Stimulated activated CD8-positive, alpha-beta memory T cell treated with anti-CD3 and anti-CD28 coated beads, Interleukin-7, amount 100 ng/mL, for 1 hour (primary cell): ENCODE measurements at places on chromosomes 1 and 21.

GRCh38 chr1:83960669-83961277 is 38.2 kb downstream of the TTLL7 start:
- no peak for DNase-seq

GRCh38 chr1:110087812-110088738 is 17.6 kb upstream of the ALX3 start:
- DNase-seq = no peak

- no peak for DNase-seq
Measured at GRCh38 chr21:46411236-46411635, 47.5 kb upstream of the DIP2A start.

GRCh38 chr1:212451416-212452322 is 18.9 kb downstream of the NENF start:
- no peak for DNase-seq

- DNase-seq = no peak
Measured at GRCh38 chr1:185539277-185539943, 194.8 kb upstream of the HMCN1 start.

- no peak for DNase-seq
Measured at GRCh38 chr1:97245682-97246081, 524.1 kb downstream of the PTBP2 start.

GRCh38 chr1:42669936-42670335 is 11.7 kb downstream of the PPIH start:
- DNase-seq = no peak

DNA sequence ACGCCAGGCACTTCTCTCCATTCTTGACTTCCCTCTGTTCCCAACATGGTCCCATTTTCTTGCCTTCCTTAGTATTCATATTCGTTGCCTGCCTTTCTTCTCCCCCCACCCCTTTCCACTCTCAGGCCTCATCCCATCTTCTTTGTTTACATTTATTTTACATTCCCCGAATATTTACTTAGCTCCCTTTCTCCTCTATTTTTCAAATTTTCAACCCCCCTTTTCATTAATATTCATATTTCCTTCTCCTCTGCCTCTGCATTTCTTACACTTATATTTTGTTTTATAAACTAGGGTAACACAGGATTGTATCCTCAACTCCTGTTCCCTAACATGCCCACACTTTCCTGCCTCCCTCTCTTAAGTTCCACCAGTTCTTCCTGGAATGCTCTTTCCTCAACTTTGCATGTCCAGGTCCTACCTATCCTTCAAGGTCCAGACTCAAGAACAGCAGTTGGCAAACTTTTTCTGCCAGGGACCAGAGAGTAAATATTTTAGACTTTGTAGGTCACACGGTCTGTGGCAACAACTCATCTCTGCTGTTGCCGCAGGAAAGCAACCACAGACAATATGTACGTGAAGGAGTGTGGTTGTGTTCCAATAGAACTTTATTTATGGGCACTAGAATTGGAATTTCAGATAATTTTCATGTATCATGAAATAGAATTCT is 29.8 kb upstream of the A3GALT2 start:
- no peak for DNase-seq

- DNase-seq = no peak
Measured at GRCh38 chr21:34227386-34227852, 136.4 kb upstream of the KCNE2 start.

DNA sequence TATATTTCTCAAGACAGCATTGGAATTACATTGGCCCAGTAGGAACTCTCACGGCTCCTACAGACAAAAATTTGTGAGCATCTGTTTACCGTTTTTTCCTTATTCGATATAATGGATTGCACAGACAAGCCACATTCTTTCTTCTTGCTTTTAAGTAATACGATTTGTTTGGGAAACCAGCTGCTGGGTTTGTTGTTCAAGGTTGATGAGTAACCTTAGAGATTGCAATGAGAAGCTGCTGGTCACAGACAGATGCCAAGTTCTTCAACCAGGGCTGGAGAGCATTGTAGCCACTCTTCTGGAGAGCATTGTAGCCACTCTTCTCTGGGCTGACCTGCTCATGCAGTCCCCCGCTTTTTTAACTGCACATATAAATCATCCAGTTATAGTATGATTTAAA is 1.4 kb upstream of the MIA3 start:
- no peak for DNase-seq

- DNase-seq = no peak
Measured at GRCh38 chr1:71835442-71835813, 446.9 kb downstream of the NEGR1 start.

DNA sequence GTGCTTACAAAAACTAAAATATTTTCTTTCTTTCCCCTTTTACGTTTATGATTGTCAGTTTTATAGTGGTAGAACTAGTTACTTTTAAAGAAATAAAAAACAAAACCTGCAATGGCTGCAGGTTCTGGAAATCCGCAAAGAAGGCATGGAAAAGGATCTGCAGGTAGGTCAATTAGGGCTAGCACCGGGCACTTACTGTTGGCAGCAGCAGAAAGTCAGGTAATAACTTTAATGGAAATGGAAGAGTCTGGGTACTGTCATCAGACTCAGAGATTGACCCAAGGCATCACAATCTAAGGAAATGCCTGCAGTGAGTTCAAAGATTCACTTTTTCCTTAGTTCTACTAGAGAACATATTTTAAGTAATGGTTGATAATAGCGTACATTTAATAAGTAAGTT is 1136.3 kb upstream of the B3GALT2 start:
- no peak for DNase-seq

DNA sequence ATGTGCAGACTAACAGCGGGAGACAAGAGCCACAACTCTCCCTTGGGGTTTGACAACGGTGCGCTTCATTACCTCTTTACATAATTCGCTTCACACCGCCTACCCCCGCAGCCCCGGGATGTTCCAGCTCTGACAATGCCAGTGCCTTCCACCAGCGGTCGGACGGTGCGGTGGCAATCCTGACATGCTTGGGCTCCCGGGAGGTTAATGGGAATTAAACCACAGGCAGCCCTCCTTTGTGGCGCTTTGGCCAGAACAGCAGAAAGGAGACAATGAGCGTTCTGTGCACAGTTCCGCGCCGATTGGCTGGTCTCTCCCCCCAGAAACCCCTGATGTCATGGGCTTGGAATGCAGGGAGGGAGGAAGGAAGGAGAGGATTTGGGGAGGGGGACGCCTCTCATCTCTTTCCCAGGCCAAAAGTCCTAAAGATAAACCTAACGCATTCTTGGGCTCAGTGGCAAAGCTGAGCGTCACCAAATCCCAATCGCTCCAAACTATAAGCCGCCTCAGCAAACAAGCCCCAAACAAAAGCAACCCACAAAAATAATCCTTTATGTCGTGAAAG is 1.3 kb downstream of the CNN3 start:
- no peak for DNase-seq

GRCh38 chr1:228420968-228421826 is 4.5 kb upstream of the TRIM17 start:
- DNase-seq = no peak

GRCh38 chr1:37105911-37106310 is 71.6 kb upstream of the GRIK3 start:
- no peak for DNase-seq

DNA sequence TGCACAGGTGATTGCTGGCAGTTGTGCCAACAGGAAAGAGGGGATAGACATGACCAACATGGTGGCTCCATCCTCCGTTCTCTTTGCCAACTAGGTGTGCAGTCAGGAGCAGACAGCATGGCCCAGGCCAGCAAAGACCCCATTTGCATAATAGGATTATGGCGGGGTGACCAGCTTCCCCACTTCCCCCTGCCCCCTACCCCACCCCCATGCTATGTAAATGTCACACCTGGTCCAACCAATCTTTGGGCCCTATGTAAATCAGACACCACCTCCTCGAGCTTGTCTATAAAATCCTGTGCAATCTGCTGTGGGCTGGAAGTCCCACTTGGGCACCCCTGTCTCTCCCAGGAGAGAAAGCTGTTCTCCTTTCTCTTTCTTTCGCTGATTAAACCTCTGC is 146.0 kb downstream of the SLC30A10 start:
- no peak for DNase-seq

- DNase-seq = no peak
Measured at GRCh38 chr1:38991638-38992411, 749 bp downstream of the AKIRIN1 start.

DNA sequence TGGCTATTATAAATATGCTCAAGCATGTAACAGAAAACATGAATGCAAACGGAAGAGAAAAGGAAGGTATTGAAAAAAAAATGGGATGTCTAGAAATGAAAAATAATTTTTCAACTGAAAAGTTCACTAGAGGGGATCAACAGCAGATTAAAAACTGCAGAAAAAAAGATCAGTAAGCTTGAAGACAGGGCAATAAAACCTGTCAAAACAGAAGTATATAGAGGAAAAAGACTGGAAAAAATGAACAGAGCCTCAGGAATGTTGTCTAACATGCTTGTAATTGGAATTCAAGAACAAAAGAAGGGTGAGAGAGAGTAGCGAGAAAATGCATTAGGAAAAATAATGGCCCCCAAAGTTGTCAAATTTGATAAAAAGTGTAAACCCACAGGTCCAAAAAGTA is 29.6 kb downstream of the CRYAA start:
- DNase-seq = no peak

- no peak for DNase-seq
Measured at GRCh38 chr21:45295576-45296365, 8.1 kb upstream of the POFUT2 start.

GRCh38 chr1:83717785-83718184 is 281.1 kb downstream of the TTLL7 start:
- no peak for DNase-seq

GRCh38 chr21:16570856-16571255 is 841.1 kb downstream of the USP25 start:
- no peak for DNase-seq

- no peak for DNase-seq
Measured at GRCh38 chr1:227778401-227778947, 37.0 kb upstream of the PRSS38 start.

DNA sequence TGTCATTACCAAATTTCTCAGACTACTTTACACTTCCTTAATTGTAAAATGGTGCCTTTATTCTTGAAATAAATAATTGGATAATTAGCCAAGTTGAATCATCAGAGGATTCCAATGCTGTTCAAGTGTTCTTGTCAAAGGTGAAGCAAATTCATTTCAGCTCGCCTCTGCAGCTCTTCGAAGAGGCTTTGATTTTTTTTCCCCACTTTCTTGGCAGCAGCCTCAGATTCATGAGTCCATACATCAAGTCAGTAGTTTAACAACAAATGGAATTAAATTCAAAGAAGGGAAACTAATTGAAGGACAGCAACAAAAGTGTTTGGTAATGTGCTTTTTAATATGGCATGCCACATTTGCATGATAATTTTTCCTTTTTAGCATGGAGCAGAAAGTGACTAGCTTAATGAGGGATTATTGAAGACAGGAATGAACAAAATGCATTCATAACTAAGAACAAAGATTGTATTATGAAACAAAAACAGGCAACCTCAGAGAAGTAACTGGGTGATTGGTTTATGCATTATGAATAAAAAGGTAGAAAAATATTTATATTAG is 239.0 kb downstream of the USH2A start:
- DNase-seq = no peak

DNA sequence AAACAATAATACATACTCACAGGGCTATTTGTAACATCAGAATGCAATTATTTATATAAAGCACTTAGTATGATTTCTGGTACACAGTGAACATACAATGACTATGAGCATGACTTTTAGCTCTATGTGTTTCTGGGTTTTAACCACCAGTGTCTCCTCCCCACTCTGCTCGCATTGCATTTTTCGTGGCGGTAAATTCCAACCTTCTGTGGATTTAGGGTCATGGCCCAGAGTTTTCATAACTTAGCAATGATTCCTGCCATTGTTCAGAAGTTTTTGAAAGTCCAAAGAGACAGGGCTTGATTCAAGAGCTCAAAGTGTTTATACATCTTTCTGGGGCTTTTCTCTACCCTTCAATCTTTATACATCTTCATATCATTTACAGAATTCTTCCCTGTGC is 191.3 kb downstream of the BACH1 start:
- no peak for DNase-seq

DNA sequence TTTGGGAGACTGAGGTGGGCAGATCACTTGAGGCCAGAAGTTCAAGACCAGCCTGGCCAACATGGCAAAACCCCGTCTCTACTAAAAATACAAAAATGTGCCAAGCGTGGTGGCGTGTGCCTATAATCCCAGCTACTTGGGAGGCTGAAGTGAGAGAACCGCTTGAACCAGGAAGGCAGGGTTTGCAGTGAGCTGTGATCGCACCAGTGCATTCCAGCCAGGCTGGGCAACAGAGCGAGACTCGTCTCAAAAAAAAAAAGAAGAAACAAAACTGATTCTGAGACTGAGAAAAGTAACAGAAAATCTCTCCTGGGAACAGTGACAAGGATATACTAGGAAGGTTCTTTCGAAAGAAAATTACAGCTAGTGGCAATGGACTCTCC is 20.9 kb downstream of the USP48 start:
- no peak for DNase-seq

DNA sequence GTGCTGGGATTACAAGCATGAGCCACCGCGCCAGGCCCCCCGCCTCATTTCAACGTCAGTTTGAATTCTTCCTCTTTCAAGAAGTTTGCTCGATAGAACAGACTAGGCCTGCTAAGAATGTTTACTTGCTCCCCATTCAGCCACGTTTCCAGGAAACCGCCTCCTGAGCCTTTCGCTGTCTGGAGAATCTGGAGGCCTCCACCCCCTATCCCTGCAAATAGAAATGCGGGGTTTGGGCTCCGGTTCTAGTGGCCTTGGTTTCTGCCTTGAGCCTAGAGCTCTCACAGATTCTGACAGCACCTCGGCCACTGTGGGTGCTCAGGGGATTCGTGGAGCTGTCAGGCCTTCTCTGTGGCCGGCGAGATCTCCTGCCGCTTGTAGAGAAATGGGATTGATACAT is 84.3 kb downstream of the UBIAD1 start:
- no peak for DNase-seq

- no peak for DNase-seq
Measured at GRCh38 chr1:248688527-248689298, 13.9 kb downstream of the OR14I1 start.

GRCh38 chr1:150552128-150552910 is 3.1 kb downstream of the ADAMTSL4 start:
- no peak for DNase-seq

DNA sequence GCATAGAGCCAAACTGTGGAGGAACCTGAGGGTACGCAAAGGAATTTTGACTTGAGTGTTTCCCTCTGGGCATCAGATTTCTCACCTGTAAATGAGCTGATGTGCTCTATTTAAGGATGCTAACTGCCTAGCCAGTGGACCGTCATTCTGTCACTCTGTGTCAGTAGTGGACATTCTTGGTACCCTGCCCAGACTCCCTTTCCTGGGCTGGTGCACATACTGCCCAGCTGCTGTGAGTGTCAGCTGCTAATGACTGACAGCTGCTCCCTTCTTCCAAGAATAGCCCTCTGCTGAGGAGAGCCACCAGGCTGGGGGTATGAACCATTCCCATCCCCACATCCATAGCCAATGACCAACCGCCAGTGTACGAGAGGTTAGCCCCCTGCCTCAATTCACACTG is 193.1 kb upstream of the DAB1 start:
- DNase-seq = no peak

GRCh38 chr1:215878843-215879242 is 311.7 kb downstream of the KCTD3 start:
- no peak for DNase-seq

GRCh38 chr1:27179979-27180378 is 25.1 kb upstream of the SLC9A1 start:
- no peak for DNase-seq

- DNase-seq = no peak
Measured at GRCh38 chr1:221740993-221741702, 741 bp downstream of the DUSP10 start.
